ENCODE measurements at places on chromosomes 6 and 20.

GRCh38 chr6:116697480-116697879 lies 16.5 kb downstream of the KPNA5 start:
- DNase-seq: no peak

DNA sequence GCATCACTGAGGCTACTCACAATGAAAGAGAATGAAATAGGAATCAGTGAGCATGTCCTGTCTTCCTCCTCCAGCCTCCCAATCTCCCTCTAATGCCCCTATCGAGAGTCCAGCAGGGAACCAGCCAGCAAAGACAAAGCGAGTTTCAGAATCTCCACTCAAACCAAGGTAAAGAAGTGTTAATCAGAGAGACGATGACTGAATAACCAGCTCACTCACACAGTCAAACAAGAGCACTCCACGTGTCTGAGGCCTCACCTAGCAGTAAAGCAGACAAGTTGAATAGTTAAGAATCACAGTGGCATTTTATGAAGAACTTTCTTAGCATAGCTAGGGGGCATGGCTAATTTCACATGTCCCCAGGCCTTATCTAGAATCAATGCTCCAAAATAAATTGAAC lies 3.3 kb upstream of the TREM1 start:
- DNase-seq: no peak

- no peak for DNase-seq
These were observed 322.7 kb upstream of the NOX3 start for GRCh38 chr6:155778336-155778735.

DNA sequence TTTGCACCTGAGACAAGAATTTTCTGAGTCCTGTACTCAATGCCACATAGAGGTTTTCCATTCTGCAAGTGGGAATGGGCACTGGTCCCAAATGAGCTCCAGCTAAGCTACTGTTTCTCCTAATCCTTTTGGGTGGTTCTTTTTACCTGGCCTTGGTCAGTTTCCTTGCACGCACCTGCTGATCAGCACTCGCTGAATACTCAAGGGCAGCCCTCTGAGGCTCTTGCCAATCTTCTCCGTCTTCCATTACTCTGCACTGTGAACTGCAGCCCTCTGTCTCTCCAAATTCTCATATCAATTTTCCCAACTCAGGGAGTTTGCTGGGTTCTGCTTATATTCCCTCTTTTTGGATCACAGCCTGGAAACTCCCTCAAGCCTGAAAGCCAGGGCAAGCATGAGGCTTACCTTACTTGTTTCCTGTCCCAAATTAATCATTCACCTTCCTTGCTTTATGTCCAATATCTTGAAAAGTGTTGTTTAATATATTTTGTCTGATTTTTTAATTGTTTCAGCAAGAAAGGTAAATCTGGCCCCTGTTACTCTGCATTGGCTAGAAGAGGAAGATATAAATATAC lies 138.0 kb upstream of the TBX18 start:
- no peak for DNase-seq

DNA sequence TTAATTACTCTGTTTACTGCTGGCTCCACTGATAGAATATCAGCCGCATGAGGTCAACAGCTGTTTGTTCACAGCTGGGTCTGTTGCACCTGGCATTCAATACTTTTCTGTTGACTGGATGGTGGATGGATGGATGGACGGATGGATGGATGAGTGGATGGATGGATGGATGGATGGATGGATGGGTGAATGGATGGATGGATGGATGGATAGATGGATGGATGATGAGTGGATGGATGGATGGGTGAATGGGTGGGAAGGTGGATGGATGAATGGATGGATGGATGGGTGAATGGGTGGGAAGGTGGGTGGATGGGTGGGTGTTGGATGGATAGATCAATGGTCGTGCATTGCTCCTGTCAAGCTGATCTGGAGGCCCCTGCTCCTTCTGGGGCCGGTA lies 422.2 kb upstream of the SULF2 start:
- DNase-seq: no peak
